Spinal cord (tissue), 10 donors: ENCODE measurements at places on chromosomes 6 and 20. TPM values are rescaled to one million over a fixed set of nuclear protein-coding genes. Genes with fewer than 3 reads are reported as not detected.

DNA sequence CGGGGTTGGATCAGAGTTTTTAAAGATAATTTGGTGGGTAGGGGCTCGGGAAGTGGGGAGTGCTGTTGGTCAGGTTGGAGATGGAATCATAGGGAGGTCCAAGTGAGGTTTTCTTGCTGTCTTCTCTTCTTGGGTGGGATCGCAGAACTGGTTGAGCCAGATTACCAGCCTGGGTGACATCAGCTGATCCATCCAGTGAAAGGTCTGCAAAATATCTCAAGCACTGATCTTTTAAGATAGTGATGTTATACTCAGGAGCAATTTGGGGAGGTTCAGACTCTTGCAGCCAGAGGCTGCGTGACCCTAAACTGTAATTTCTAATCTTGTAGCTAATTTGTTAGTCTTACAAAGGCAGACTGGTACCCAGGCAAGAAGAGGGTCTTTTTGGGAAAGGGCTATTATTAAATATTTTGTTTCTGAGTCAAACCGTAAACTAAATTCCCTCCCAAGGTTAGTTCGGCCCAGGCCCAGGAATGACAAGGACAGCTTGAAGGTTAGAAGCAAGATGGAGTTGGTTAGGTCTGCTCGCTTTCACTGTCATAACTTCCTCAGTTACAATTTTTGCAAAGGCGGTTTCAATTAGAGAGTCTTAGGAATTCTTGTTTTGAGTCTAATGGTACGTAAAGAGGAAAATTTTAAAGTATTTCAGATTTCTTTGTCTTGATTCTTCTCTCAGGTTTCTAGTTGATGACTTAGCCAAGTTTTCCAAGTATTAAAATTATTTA is 53.1 kb downstream of the SCAF8 start:
- H3K36me3 ChIP-seq: peaks cover 7% of the 10 kb centered on the region
- no peaks in the 10 kb centered on the region for H3K4me1 ChIP-seq
- H3K27ac ChIP-seq: no peak overlapping the region
- no peaks in the 10 kb centered on the region for H3K27me3 ChIP-seq
- DNase-seq: no peak

GRCh38 chr6:906920-907319 is 214.0 kb upstream of the EXOC2 start:
- H3K4me1 ChIP-seq: no peaks in the 10 kb centered on the region
- H3K27ac ChIP-seq: no peak overlapping the region
- no peak for DNase-seq
- no peak overlapping the region for H3K4me3 ChIP-seq
- H3K36me3 ChIP-seq: no peaks in the 10 kb centered on the region

DNA sequence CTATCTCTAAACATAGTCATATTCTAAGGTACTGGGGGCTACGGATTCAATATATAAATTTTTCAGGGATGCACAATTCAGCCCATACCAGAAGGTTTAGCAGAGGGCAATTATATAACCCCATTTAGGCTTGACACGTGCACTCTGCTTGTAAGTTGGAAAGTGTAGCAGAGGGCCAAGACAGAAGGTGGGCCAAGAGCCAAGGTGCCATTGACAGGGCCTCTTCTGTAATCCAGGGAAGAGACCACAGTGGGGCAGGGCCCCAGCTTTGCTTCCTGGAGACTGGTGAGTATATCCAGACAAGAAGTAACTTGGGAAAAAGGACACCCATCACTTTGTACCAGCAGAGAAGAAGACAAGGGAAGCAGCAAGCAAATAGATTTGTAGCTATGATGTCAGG is 672.4 kb upstream of the MARCKS start:
- no peaks in the 10 kb centered on the region for H3K4me1 ChIP-seq
- no peak overlapping the region for H3K4me3 ChIP-seq
- no peaks in the 10 kb centered on the region for H3K27me3 ChIP-seq
- peak overlapping the region; percentile 1 for H3K27ac ChIP-seq
- peak; percentile 69 for DNase-seq

The PDE10A gene
- 12.8 TPM for total RNA-seq

The LAMA2 gene
- total RNA-seq: 126 TPM

The ZBTB2 gene
- total RNA-seq: 8.9 TPM

The PHACTR3 gene
- 27.9 TPM for total RNA-seq

GRCh38 chr6:112457886-112458285 is 110.8 kb downstream of the RFPL4B start:
- H3K4me1 ChIP-seq: no peaks in the 10 kb centered on the region
- no peaks in the 10 kb centered on the region for H3K36me3 ChIP-seq
- H3K4me3 ChIP-seq: no peak overlapping the region
- DNase-seq: no peak

DNA sequence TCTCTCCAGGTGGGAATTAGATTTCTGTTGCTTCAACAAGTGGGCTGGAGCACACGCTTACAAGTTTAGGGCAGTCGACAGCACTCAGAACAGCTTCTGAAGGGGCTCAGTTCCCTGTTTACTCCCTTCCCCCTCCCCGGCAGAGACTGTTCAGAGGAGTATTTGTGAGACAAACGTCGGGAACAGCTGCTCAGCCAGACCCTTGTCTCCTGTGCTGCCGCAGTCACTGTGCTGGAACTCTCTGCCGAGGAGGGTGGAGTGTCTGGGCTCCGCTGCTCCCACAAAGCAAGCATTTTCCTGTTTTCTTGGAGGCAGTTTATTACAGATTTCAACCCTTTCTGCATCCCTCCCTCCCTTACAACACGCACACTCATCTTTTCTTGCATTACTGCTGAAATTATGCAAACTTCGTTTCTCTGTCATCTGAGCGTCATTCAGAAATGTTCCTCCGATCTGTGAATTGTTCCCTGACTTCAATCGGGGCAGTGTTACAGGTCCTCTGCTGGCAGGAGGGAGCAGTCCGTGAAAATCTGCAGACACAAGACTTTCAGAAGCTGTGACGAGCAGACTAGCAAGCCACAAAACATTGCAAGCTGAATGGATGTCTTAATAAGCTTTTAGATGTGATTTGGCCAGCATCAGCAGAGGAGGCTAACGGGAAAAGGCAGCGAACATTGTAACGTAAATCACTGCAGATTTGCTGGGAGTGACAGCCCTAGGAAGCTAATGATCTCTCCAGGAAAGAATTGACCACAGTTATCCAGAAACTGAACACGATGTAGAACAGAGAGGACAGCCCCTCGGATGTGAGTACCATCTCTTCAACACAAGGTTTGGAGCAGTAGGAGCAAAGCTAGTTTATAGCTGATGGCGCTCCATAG is 76.2 kb downstream of the LYRM2 start:
- no peak for DNase-seq
- peak overlapping the region; percentile 26 for H3K4me3 ChIP-seq
- H3K36me3 ChIP-seq: no peaks in the 10 kb centered on the region

The ZNF391 gene
- total RNA-seq: 5.2 TPM

- no peak overlapping the region for H3K27ac ChIP-seq
- H3K27me3 ChIP-seq: no peaks in the 10 kb centered on the region
- H3K4me1 ChIP-seq: no peaks in the 10 kb centered on the region
- no peak for DNase-seq
These were observed 32.8 kb downstream of the DYNLT1 start for GRCh38 chr6:158611541-158612370.

DNA sequence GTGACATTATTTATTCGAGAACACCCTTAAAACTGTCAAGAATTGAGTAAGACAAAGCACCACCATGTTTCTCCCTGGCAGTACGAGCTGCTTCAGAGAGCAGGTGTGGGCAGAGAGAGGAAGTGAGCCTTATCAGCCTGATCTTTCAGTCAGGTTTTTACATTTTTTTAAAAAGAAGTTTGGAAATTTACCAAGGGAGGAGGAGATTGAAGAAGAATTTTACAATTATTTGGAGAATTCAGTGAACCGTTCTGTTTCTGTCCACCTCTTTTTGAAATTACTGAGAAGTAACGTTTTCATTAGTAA is 75.5 kb downstream of the ZDHHC14 start:
- no peaks in the 10 kb centered on the region for H3K27me3 ChIP-seq
- no peak for DNase-seq
- no peaks in the 10 kb centered on the region for H3K36me3 ChIP-seq
- H3K27ac ChIP-seq: peak overlapping the region; percentile 1

- DNase-seq: no peak
These were observed 7.2 kb downstream of the PRDM13 start for GRCh38 chr6:99613705-99614429.

GRCh38 chr6:49151957-49152356 is 311.1 kb downstream of the MMUT start:
- no peaks in the 10 kb centered on the region for H3K36me3 ChIP-seq
- H3K27ac ChIP-seq: no peak overlapping the region
- no peak for DNase-seq

The ELOVL2 gene
- total RNA-seq: 31.8 TPM

DNA sequence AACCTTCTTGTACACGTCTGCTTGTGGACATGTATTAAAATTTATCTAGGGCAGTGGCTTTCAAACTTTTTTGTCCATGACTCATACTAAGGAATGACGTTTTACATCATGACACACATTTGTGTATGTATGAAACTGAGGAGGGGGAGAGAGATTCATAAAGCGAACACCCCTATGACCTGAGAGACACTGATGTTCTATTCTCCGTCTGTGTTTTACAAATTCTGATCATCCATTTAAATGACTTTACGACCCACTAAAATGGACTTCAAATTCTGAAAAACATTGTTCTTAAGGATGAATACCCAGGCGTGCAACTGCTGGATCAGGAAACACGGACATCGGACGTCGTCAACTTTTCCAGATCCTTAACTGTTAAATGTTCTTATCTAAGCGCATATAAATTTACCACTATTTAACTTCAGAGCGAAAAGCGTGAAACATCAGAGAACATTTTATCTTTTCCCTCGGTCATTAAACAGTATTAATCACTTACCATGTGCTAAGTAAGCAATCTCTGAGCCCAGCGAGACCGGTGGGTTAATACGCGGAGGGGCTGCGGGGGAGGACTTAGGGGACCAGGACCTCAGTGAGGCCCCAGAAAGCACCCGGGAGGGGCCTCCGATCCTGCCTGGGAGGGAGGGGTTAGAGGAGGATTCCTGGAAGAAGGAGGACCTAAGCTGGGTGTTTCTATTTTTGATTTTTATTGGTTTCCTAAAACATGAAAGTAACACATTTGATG is 1.2 kb downstream of the PLAGL1 start:
- peak; percentile 38 for DNase-seq
- no peak overlapping the region for H3K27ac ChIP-seq
- no peaks in the 10 kb centered on the region for H3K4me1 ChIP-seq
- no peaks in the 10 kb centered on the region for H3K27me3 ChIP-seq
- peak overlapping the region; percentile 43 for H3K4me3 ChIP-seq

DNA sequence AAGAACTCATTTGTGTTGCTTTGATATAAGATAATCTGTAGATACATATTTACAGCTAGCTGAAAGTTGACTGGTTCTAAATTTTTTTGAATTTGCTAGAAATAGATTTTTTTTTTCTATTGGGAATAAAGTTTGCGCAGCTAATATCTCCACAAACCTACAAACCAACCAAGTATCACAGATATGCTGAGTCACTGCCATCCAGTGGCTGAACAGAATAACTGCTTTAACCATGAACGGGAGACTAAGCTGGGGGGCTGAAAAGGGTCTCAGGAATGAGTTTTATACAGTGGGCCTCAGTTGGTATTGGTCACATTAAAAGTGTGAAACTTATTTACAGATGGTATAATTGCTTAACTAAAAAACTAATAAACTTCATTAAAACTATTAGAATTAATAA is 326.7 kb upstream of the CNR1 start:
- H3K27ac ChIP-seq: no peak overlapping the region
- DNase-seq: no peak
- no peaks in the 10 kb centered on the region for H3K36me3 ChIP-seq

The RAB5IF gene
- 63.5 TPM for total RNA-seq

The HLA-DRA gene
- total RNA-seq: 90.1 TPM

DNA sequence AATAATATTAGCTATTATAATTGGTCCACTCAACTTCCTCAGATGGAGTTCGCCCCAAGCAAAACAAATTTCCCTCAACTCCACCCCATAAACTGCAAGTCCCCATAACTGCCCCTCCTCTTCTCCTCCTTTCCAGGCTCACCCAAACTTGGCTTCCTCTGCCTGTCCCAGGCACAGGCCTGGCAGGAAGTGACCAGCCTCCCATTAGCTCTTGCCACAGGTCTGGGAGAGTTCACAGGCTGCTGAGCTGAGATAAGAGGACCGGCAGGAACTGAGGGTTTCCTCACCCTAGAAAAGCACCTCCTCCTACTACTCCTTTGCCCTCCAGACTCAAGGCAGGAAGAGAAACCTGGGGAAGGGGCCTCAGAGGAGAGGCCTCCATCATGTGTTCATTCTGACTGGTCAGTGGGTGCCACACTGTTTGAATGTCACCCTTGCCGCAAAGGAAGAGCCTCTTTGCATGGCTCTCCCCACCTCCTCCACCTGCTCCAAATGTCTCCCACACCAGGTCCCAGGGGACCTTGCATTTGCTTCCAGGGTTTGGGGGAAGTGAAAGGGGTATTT is 24.5 kb upstream of the SMIM29 start:
- no peaks in the 10 kb centered on the region for H3K4me1 ChIP-seq
- no peak overlapping the region for H3K27ac ChIP-seq

The HLA-DRB5 gene
- total RNA-seq: 16.8 TPM

DNA sequence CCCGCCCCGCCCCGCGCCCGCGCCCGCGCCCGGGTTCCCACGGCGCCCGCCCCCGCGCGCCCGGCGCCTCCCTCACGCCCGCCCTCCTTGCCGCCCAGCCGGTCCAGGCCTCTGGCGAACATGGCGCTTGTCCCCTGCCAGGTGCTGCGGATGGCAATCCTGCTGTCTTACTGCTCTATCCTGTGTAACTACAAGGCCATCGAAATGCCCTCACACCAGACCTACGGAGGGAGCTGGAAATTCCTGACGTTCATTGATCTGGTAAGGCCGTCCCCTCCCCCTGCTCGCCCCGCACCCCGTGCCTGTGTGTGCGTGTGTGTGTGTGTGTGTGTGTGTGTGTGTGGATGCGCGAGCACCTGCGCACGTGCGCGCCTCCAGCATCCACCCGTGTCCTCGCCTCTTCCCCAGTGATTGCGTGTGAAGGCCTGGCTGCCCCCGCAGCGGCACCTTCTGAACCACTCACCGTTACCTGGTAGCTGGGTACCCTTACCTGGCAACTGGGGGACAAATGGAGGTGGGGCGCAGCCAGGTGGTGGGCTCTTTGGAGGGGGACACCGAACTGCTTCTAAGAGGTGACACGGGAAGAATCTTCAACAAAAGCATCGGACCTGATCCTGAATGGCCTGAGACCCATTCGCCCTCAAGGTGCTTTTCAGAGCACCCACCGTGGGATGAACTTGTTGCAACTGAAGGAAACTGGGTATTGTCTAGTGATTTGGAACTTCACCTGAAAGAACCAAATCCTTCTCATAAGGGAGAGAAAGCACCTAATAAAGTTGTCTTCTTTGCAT is at the start of gene AIG1:
AIG1 (plus strand) TSS at position 84 of the 791 bp plus-strand sequence; CDS start at position 121, 37 bp downstream.
- no peaks in the 10 kb centered on the region for H3K27me3 ChIP-seq
- peaks cover 8% of the 10 kb centered on the region for H3K4me1 ChIP-seq
- peak within 1 kb of the TSS; percentile 92 for H3K27ac ChIP-seq
- peak within 1 kb of the TSS; percentile 98 for H3K4me3 ChIP-seq
- peak; percentile 61 for DNase-seq

DNA sequence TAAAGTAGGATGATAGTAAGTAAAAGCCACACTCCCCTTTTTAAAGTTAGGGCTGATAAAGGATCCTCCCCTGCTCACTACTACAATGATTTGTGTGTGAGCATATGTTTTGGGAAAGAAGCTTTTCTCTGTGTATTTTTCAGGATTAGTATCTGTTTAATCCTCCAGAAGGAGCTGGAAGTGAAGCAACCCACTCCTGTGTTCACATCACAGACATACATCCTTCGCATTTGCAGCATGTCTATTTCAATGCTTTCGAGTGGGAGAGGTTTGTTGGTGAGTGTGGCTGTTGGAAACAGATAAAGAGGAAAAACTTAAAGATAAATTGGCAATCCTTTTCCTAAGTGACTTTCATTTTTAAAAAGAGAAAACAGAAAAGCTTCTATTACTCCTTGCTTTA is 31.6 kb upstream of the RGS17 start:
- H3K36me3 ChIP-seq: no peaks in the 10 kb centered on the region
- H3K4me1 ChIP-seq: no peaks in the 10 kb centered on the region
- no peaks in the 10 kb centered on the region for H3K27me3 ChIP-seq
- no peak overlapping the region for H3K4me3 ChIP-seq
- no peak overlapping the region for H3K27ac ChIP-seq
